ENCODE measurements at places on chromosomes 5 and 9.

DNA sequence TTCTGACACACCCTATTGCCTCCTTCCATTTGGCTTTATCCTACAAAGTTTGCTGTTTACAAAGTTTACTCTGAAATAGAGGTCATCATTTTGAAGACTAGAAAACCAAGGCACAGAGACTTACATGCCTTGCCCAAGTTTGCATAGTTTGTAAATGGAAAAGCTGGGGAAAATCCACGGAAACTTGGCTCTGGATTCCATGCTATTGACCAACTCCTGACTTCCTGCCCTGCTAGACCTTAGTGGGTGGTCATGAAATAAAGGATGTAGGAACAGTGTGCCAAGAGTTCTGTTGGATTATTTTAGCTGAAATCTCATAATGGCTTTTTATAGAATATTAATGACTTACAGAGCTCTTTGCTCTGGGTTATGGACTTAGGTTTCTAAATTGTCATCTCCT is 69.5 kb downstream of the GRIA1 start:
- no peak for DNase-seq

- no peak for DNase-seq
Measured at GRCh38 chr9:124743686-124744348, 27.3 kb downstream of the NR6A1 start.

DNA sequence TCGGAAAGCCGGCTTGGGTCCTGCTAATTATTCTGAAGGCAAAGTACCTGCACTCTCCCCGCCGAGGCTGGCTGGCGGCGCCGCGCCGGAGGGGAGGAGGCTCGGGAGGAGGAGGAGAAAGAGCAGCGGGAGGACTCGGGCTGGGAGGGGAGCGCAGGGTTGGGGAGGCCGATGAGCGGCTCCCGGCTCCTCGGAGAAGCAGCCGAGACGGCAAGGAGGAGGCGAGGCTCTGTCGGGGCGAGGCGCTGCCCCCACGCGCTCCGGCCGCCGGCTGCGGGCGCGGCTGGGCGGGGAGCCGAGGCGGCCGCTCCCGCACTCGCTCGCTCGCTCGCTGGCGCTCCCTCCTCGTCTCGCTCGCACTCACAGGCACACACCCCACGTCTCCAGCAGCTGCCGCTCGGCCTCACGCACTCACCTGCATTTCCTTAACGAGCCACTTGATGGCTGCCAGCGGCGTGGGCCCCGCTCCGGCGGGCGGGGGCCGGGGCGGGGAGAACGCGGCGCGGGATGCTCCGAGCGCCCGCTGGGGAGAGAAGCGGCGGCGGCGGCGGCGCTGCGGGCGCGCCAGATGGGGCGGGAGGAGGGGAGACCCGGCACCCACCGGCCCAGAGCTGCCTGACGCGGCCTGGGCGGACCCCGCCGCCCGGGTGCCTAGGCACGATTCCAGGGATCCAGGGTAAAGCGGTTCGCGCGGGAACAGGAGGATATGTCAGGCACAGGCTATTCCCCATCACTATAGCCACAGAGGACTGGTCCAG is at the start of gene PTPRD:
Gene PTPRD (minus strand): TSS at position 362 of the 758 bp plus-strand sequence.
- no peak for DNase-seq

DNA sequence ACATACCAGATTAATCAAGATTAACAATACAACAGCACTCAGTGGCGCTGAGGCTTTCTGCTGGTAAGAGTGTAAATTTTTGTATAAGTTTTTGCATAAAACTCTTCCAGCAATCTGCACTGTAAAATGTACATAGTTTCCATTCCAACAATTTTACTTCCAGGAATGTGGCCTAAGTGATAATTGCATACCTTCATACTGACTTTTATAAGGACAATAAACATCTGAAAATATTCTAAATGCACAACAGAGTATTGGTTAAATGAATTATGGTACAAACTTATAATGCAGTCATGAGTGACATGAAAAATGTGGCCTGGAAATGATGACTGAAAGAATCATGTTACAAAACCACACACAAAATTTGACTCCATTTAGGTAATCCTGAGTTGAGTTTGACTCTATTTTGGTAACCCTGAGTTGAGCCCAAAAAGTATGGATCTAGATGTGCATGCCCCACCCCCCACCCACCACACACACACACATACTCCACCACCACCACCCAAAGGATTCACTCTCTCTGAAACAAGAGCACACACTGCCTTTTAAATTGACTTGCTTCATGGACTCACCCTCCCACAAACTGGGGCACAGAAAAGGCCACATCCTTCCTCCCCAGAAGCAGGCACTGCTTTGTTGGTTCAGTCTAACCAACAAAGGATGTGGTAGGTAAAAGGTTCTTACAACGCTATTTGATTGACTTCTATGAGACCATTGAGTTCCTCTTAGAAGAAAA is 137.6 kb downstream of the SUSD1 start:
- no peak for DNase-seq

DNA sequence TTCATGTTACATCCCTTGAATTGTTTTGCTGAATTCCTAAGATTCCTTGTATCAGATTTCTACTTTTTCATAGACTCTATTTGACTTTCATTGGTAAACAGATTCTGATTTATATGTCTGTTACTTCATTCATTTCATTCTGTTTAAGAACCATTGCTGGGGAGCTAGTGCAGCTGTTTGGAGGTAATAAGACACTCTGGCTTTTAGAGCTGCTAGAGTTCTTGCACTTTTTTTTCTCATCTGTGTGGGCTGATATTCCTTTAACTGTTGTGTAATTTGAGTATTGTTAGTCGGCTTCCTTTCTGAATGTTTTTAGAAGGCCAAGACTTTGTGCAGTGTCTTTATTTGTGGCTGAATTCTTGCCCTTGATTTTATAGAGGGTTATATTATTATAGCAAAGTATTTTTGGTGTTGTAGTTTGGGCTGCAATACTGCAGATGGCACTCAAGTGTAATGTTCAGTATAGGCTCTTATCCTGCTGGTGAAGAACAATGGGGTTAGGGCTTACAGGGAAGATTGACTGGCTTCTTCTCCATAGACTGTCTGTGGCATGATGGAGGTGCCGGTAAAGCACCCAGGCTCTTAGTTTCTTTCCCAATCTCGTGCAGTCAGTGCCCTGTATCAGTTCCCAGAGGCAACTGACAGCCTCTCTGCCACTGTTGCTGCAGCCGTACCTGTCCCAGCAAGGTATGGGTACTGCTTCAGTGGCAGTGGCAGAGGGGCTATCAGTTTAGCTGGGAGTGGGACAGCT is 162.2 kb downstream of the OXCT1 start:
- peak; percentile 64 for DNase-seq

GRCh38 chr5:36777105-36777757 is 99.3 kb upstream of the NIPBL start:
- peak; percentile 8 for DNase-seq

DNA sequence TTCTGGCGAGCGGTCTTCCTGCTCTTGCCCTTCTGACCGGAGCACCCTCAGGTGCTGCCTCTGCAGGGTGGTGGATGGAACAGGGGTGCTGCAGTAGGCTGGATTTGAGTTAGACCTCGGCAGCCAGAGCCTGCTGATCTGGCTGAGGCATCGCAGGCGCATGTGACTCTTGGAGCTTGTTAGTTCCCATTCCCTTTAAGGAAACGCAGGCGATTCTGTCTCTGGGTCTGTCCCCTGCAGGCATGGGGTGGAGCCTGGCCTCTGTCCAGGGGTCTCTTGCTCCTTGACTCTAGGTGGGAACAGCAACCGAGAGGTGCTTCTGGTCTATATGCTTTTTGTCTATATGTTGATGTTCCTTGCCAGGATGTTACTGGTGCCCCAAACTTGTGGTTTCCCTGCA is 3.1 kb downstream of the WNK2 start:
- no peak for DNase-seq

DNA sequence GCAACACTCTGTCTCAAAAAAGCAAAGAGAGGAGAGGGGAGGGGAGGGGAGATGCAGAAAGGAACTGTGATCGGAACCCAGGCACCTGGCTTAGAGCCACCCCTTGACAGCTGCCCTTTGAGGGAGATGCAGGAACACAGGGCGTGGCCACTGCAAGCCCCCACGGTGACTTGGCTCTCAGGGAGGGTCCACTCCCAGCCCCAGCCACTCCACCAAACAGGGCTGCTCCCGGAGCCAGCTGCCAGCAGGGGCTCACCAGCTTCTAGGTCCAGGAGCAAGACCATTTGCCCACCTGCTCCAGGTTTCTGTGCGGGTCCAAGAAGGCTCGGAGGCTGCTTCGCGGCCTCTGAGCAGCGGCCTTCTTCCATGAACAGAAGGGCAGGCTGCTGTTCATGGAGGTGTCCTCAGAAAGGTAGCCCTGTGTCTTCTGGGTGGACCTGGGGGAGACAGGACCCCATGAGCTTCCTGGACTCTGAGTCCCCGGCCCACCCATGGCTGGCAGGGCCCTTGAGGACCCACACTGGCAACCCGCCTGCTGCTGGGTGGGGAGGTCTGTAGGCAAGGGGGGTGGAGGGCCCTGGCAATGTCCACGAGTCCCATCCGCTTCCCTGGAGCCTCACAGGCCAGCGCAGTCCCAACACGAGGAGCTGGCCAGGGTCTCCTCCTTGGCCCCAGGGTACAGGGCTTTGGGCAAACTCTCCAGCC is 7.9 kb downstream of the C9orf50 start:
- DNase-seq = no peak

DNA sequence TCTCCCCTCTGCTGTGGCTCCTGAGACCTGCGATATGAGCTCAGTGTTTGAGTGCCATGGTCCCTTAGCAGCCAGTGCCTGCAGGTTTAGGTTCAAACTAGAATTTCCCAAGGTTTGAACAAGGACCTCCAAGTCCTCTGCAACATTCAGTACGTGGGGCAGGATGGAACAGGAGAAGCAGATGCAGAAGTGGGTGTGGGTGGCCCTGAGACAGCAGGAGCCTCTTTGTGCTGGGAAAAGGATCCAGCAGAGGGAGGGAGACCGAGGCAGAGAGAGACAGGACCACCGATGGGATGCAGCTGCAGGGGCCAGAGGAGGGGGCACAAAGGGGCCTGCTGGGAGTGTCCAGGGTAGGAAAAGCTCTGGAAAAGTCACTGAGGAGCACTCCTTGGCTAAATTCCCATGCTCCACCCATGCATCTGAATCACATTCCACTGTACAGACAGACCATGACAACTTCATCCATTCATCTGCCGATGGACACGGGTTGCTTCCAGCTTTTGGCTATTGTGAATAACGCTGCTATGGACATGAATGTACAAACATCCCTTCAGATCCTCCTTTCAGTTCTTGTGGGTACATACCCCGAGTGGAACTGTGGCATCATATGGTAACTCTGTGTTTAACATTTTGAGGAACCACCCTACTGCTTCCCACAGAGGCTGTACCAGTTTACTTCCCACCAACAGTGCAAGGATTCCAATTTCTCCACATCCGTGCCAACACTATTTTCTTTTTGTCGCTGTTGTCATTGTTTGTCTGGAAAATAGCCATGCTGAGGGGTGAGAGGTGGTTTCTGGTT is 26.7 kb upstream of the SUSD3 start:
- DNase-seq = no peak

GRCh38 chr9:136014924-136015633 is 53.9 kb upstream of the UBAC1 start:
- DNase-seq = no peak

All from SHP77 treated with DMSO at 0.1 percent for 48 hours (cell line).